ENCODE measurements at places on chromosomes 6 and 20.

DNA sequence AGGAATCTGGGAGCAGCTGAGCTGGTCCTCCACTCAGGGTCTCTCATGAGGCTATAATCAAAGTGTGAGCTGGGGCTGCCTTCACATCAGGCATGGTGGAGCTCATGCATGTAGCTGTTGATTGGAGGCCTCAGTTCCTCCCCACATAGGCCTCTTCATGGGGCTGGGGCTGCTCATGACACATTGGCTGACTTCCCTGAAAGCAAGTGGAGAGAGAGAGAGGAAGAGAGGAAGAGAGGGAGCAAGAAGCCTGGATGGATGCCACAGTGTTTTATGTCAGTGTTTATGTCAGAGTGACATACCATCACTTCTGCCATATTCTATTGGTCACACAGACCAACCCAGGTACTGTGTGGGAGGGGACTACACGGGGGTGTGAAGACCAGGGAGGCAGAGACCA, 43.8 kb downstream of the EYA2 start:
- no peaks in the 10 kb centered on the region for H3K4me1 ChIP-seq
- H3K36me3 ChIP-seq: no peaks in the 10 kb centered on the region
- no peak overlapping the region for H3K27ac ChIP-seq

- H3K4me1 ChIP-seq: peaks cover 34% of the 10 kb centered on the region
- H3K4me3 ChIP-seq: peak overlapping the region; percentile 98
- DNase-seq: no peak
- H3K27me3 ChIP-seq: peaks cover 8% of the 10 kb centered on the region
- H3K36me3 ChIP-seq: peaks cover 36% of the 10 kb centered on the region
- peak overlapping the region; percentile 88 for H3K27ac ChIP-seq
Observed at GRCh38 chr6:170584954-170585498, 589 bp upstream of the PDCD2 start.

DNA sequence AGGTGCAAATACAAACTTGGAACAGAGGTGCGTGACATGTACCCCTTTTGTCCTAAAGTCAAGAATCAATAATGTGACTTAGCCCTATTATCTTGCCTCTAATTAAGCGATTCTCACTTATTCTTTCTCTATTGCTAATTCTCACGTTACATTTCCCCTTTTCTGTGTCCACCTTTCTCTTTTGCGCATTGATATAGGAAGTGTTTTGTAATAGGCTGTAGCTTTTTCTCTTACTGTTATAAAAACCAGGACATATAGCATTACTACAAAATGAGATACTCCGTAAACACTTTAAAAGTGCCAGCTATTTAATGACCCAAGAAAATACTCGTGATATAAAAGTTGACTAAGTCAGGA, 669 bp upstream of the TMEM30A start:
- H3K4me1 ChIP-seq: peaks cover 45% of the 10 kb centered on the region
- no peak overlapping the region for H3K27ac ChIP-seq
- H3K27me3 ChIP-seq: no peaks in the 10 kb centered on the region
- peaks cover 18% of the 10 kb centered on the region for H3K36me3 ChIP-seq
- no peak for DNase-seq

DNA sequence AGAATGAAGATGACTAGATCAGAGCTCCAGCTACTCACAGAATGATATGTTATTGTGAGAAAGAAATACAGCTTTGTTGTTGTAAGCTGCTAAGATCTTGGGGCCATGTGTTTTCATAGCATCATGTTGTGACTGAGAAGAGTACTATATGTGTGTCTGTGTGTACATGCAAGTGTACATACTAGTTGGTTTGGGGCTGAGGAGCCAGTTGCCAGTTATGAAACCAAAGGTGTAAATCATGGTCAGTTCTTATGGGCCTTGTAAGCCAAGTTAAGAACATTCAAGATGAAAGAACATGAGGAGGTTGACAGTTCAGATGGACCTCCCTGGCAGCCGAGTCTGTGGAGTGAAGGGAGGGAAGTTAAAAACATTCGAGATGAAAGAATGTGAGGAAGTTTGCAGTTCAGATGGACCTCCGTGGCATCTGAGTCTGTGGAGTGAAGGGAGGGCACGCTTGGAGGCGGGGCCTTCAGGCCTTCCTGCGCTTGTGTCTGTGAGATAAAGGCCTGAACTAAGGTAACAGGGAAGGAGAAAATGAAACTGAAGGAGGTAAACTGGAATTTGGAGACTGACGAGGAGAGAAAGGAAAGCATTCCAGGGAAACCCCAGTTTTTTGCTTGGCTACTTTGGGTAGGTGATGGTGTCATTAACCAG, 13.9 kb downstream of the AFDN start:
- H3K36me3 ChIP-seq: no peaks in the 10 kb centered on the region
- DNase-seq: no peak
- peaks cover 2% of the 10 kb centered on the region for H3K27me3 ChIP-seq

DNA sequence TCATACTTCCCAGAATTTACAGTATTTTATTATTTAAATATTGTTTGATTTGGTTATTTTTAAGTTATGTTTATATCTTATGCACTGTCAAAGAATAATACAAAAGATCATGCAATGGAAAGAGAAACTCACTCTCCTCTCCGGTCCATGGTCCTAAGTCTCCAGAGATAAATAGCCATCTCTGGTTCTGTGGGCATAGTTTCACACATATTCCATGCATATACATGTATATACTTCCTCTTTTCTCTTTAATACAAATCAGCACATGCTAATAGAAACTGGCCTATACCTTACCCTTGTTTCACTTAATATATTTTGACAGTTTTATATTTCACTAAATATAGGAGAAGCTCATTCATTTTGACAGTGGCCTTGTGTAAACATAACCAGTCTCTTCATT, 901.7 kb upstream of the CITED2 start:
- no peaks in the 10 kb centered on the region for H3K4me1 ChIP-seq
- H3K27me3 ChIP-seq: no peaks in the 10 kb centered on the region
- H3K36me3 ChIP-seq: no peaks in the 10 kb centered on the region
- H3K27ac ChIP-seq: no peak overlapping the region

DNA sequence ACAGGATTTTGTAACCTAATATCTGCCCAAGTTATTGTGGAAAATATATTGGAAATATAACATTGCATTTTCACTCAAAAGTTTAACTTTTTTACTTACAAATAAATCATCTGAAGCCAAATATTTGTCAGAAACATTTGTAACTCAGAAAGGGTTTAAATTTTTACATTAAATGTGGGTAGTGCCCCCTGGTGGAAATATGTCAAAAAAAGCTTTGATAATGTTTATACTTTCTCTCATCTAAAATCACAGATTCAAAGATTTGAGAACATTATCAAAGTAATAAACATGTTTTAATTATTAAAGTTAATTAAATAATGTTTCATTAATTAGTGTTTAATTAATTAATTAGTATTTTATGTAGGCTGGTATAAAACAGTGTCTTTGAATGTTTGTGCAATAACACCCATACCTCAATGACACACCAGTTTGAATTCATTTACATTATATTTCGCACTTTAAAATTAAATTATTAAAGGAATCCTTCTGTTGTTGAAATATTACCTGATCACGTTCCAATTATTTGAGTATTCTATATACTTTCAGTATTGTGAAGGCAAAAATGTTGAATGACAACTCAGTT, 320.1 kb upstream of the FKBP1C start:
- no peaks in the 10 kb centered on the region for H3K4me1 ChIP-seq
- H3K27ac ChIP-seq: no peak overlapping the region
- no peaks in the 10 kb centered on the region for H3K27me3 ChIP-seq
- no peaks in the 10 kb centered on the region for H3K36me3 ChIP-seq
